ENCODE measurements at places on chromosomes 2 and 18. TPM values are rescaled to one million over a fixed set of nuclear protein-coding genes. Genes with fewer than 3 reads are reported as not detected.

DNA sequence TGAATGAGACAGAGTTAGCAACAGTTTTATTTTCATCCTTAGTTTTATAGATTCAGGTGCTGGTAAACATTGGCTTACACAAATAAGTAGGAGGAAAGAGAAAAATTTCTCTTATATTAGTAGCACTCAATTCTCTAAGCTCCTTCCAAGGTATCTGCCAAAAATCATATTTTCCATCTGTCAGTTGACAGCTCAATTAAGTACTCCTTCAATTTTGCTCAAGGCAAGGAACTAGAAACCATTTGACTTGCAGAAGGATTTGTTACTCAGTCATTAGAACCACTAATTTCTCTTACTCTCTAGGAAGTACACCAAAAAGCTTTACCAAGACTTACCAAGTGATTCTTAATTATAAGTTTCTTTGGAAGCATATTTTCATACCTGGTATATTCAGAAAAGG is 101.4 kb upstream of the ATP8B1 start:
- no peak for DNase-seq

The DNAH7 gene
- total RNA-seq: under 0.01 TPM

The GREB1L gene
- total RNA-seq: 0.81 TPM

The RNF125 gene
- total RNA-seq: not detected

DNA sequence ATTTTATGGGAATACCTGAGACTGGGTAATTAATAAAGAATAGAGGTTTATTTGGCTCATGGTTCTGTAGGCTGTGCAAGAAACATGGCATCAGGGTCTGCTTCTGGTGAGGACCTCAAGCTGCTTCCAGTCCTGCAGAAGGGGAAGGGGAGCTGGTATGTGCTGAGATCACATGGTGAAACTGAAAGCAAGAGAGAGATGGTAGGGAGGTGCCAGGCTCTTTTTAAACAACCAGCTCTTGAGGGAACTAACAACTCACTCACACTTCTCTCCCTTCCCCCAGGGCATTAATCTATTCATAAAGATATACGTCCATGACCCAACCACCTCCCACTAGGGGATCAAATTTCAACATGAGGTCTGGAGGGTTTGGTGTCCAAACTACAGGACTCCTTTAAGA is 40.1 kb downstream of the AGPS start:
- DNase-seq: no peak

The GLI2 gene
- total RNA-seq: 20.0 TPM

DNA sequence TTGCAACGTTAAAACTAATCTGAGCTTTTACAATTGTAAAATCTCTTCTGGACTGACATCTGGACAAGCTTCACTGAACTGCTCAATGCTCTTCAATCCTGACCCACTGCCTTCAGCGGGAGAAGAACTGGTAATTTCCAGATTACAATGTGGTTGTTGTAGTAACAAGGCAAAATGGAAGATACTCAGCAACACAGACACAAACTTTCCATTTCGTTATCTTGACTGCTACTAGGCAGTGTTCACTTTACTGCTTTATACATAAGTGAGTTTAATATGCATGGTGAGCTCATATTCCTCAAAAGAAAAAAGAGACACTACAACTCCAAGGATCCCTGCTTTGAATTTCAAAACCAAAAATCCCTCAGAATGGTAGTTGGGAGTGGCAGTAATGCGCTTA is 51.9 kb downstream of the GRB14 start:
- DNase-seq: no peak

The CDH7 gene
- not detected for total RNA-seq

DNA sequence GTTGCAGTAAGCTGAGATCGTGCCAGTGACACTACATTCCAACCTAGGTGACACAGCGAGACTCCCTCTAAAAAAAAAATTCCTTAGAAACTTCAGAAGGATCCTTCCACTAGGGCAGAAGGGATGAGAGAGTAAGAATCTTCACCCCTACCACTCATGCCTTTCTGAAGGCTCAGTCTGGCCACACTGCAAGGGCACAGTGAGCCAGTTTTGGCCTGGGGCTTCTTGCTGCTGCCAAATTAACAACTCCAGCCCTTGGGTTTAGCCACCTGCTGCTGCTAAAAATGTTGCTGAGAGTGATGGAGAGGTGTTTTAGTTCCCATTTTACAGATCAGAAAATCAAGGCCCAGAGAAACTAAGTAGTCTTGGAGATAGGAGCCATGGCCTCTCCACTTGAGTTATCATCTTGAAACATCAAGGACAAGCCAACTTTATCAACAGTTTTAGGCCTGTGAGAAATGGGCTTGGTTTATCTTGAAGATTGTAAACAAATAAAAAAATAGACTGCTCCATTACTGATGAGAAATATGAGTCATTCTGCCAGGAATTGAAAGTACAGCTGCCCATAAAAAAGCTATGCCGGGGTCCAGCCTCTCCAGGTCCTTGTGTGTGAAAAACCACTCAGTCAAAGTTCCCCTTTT is 31.9 kb upstream of the CASP8 start:
- DNase-seq: no peak

The CASP10 gene
- 1.6 TPM for total RNA-seq

The FN1 gene
- total RNA-seq: 887 TPM

The SP9 gene
- total RNA-seq: 1.3 TPM

The SPAG16 gene
- 32.0 TPM for total RNA-seq

The TFPI gene
- 82.1 TPM for total RNA-seq

The VAMP8 gene
- total RNA-seq: not detected

GRCh38 chr2:198077477-198077876 is 273.1 kb downstream of the PLCL1 start:
- no peak for DNase-seq

GRCh38 chr2:162092658-162093556 is 18.9 kb upstream of the DPP4 start:
- DNase-seq: no peak

DNA sequence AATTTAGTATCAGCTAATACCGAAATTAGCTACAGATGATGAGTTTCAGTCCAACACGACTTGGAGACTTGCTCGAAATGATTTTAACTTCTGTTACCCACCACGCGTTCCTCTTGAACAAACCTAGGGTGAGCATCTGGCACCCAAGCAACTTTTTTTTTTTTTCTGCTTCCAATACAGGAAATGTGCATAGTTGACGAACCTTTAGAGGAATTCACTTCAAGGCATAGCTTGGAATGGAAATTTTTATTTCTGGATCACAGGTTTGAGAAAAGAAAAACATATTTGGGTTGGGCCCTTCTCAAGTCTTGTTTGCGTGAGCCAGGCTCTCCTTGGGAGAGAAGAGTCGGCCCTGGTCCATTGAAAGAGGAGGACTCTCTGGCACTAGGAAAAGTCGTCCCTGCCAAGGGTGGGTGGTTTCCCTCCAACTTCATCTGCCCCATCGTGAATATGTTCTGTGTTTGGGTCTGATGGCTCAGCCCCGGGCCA is 37.4 kb upstream of the RPL31 start:
- DNase-seq: no peak

The IL36G gene
- total RNA-seq: not detected

The CPO gene
- not detected for total RNA-seq

The SSB gene
- 145 TPM for total RNA-seq

DNA sequence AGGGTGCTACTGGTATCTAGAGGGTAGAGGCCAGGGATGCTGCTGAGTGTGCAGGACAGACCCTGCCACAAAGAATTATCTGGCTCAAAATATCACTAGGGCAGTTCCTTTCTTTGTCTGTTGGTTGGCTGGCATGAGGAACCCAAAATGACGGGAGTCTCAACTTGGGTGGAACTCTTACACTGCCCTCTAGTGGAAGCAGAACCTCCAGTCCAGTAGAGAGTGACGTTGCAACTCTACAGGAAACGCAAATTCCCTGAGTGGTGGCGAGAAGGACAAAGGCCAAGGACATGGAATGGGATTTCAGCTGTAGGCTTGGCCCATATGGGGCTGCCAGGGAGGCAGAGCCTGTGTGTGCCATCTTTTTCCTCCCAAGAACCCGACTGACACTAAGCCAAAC is 47.1 kb downstream of the COPS8 start:
- DNase-seq: no peak

- no peak for DNase-seq
Observed at GRCh38 chr18:79552696-79553095, 126.9 kb upstream of the CTDP1 start.

DNA sequence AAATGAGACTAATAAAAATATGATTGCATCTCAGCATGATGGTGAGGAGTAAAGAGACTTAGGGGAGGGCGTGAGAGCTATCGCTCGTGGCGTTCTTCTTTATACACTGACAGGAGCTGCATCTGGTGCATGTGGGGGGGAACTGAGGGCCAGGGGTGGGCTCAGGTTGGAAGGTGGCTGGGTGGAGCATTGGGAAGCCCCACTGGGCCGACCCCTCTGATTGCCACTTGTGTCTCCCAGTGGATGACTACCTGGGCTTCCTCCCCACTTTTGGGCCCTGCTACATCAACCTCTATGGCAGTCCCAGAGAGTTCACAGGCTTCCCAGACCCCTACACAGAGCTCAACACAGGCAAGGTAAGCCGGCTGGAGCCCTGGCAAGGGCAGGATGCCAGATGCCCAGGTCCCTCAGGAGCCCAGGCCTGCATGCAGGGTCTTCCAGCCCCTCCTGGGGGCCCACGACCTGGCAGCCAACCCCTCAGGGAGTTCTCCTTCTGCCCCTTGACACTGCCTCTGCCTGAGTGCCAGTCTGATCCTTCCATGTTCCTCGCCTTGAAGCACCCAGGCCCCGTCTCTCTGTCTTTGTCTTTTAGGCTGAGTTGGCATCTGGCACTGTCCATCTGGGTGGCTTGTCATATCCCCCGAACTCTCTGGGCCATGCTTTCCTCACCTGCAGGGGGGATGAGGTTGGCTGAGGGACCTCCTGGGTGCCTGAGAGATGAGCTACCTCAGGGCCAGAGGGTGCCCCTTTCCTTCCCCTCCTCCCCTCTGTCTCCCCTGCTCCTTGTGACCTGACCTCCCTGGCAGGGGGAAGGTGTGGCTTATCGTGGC is 97.7 kb downstream of the DYSF start:
- DNase-seq: no peak

DNA sequence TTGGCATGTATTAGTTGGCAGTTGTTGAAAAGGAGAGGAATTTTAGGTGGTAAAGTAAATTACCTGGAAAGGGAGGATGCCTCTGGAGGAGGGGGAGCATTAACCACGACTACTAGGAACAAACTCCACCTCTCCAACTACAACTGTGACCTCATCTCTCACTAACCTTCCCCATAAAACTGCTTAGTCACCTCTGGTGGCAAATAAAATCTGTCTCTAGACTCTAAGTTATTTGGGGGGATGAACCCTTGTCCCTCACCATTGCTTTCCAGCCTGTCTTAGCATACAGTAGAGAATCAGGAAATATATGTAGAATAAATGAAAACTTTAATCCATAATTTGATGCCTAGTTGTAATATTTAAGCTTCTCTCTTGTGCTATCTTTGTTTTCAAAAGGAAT is 27.6 kb upstream of the MYO1B start:
- peak; percentile 71 for DNase-seq

DNA sequence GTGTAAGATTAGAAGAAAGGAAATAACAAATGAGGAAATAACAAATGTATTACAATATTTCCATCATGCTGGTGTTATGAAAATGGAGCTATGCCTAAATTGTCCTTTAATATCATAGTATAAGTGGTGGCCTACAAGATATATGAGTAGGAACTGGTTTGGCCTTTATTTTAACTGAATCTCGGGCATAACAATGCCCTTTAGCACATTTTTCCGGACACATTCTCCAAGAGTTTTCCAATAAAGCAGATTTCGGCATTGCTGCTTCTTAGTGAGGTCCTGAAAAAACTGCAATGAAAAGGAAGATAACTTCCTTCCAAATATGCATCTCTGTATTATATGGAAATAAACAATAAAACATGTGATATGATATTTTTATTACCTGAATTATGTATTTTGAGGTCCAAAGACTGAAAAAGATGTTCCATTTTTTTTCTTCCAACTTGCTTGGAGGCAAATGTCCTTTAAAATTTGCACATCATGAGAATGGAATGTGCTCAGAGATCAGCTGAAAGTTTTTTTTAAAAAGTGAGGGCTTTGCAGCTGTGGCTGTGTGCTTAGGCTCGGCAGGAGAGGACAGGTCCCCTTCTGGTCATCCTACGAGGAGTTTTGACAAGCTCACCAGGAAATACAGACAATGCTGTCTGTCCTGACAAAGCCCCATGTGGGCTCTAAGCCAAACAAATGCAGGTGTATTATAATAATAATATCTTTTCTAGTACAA is 132.3 kb upstream of the RND3 start:
- peak; percentile 39 for DNase-seq

DNA sequence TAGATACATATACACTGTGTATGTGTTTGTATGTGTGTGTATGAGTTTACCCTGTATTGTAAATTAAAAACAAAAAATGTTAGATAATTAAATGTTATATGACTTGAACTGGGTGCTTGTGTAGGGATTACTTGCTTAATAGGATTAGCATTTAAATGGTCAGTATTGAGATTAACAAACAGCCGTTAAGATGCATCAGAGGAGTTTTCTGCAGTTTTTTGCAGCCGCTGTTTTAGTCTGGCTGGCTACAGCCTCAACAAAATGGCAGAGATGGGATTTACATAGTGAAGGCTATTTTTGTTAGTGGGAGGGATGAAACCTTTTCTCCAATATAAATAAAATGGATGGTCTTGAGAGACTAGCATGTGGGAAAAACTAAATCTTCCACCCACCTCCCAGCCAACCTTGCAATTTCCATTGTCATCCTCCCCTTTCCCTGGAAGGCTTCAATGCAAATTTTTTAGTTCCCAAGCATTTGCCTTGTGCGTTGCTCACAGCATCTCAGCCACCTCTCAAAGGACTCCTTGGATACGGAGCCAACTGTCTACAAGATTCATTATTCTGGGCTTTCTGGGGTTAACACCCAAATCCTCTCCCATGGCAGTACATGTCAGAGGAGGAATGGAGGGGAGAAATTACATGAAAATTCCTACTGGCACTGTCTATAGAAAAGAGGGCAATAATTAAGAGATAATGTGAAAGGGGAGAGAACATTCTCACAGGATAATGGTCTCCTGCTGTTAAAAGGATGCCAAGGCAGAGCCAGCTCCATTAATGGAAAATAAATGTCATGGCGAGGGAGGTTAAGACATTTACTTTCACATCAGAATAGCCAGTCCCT is 351.9 kb downstream of the CDH2 start:
- no peak for DNase-seq

GRCh38 chr2:239774933-239775622 is 250.1 kb downstream of the NDUFA10 start:
- DNase-seq: peak; percentile 21

The EPG5 gene
- 14.8 TPM for total RNA-seq

The COLEC11 gene
- total RNA-seq: not detected

- no peak for DNase-seq
Observed at GRCh38 chr2:38740851-38741731, 10.1 kb downstream of the SRSF7 start.

DNA sequence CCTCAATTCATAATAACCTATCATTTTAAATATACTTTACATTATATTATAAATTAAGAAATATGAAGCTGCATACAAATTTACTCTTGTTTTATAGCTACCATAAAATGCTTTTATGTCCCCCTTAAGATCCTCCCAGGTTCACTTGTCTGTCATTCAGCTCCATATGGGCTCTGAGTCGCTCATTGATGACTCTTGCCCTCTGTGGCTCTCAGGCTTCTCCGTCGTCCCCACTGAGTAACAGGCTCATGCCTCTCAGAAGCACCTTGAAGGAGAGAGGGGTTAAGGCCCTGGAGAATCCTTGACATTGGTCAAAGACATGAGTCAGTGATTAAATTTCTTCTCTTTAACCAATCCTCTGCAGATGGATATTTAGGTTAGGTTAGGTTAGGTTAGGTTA is 6.2 kb upstream of the MCM6 start:
- no peak for DNase-seq

GRCh38 chr2:138180692-138181386 is 216.6 kb downstream of the HNMT start:
- DNase-seq: no peak
